ENCODE measurements at places on chromosomes 4 and X. TPM values are rescaled to one million over a fixed set of nuclear protein-coding genes. Genes with fewer than 3 reads are reported as not detected.
A peak's percentile ranks its signal among the peaks of the same experiment; 100 is the strongest.

GRCh38 chr4:57048590-57049304 lies 61.4 kb downstream of the IGFBP7 start:
- no peak for DNase-seq
- H3K27me3 ChIP-seq = peaks cover 25% of the 10 kb centered on the region
- H3K4me3 ChIP-seq = no peak overlapping the region
- H3K4me1 ChIP-seq = no peaks in the 10 kb centered on the region
- peaks cover 13% of the 10 kb centered on the region for H3K36me3 ChIP-seq

GRCh38 chrX:134186362-134187121 lies 50.4 kb upstream of the CCDC160 start:
- H3K27me3 ChIP-seq = peaks cover 1% of the 10 kb centered on the region
- H3K36me3 ChIP-seq = no peaks in the 10 kb centered on the region
- H3K4me1 ChIP-seq = peaks cover 37% of the 10 kb centered on the region
- peak overlapping the region; percentile 70 for H3K4me3 ChIP-seq
- DNase-seq = peak; percentile 78

DNA sequence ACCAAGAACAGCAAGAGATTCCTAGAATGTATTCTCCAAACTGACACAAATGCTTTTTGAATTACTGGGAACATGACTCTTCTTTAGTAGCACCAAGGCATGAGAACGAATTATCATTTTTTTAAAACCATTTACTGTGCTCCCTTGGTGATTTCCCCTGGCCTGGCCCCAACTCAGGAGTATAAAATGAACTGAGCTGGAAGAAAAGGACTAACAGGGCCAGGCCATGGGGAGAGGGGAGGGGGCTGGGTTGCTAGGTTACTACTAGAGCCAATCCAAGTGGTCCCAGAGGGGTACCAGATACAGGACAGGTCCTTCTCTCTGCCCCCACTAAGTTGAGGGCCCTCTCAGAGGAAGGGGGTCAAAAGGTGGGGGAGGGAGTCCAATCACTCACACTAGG lies 23.1 kb downstream of the SASH3 start:
- no peaks in the 10 kb centered on the region for H3K27me3 ChIP-seq
- H3K4me1 ChIP-seq = peaks cover 23% of the 10 kb centered on the region
- H3K27ac ChIP-seq = no peak overlapping the region
- DNase-seq = no peak
- H3K36me3 ChIP-seq = peaks cover 19% of the 10 kb centered on the region

GRCh38 chr4:151862766-151863165 lies 102.0 kb upstream of the GATB start:
- H3K4me3 ChIP-seq = no peak overlapping the region
- H3K27me3 ChIP-seq = peaks cover 1% of the 10 kb centered on the region
- no peak overlapping the region for H3K27ac ChIP-seq

GRCh38 chr4:104447294-104447693 lies 47.4 kb downstream of the CXXC4 start:
- no peaks in the 10 kb centered on the region for H3K36me3 ChIP-seq
- H3K4me3 ChIP-seq = no peak overlapping the region
- peaks cover 6% of the 10 kb centered on the region for H3K27me3 ChIP-seq
- H3K27ac ChIP-seq = no peak overlapping the region
- DNase-seq = no peak

DCAF8L2 gene
- total RNA-seq = not detected

Data from naive thymus-derived CD8-positive, alpha-beta T cell (primary cell).